ENCODE measurements at places on chromosomes 3 and 15.
A peak's percentile ranks its signal among the peaks of the same experiment; 100 is the strongest.

DNA sequence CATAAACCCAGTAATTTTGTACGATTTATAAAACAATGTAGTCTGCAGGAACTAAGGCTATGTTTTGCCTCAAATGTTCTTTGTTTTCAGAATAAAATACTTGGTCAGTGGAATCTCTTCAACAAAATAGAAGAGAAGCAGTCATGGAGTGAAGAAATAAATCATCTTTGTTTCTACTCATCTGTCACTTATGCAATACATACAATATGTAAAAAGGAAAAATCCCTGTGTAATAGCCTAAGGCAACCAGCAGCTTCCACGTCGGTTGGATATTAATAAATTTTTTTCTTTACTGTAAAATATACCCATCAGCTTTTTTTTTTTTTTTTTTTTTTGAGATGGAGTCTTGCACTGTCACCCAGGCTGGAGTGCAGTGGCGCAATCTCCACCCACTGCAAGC, 5.2 kb upstream of the WDR5B start:
- no peak for DNase-seq

- peak; percentile 25 for DNase-seq
Measured at GRCh38 chr15:68795298-68795848, 25.3 kb downstream of the ANP32A start.

DNA sequence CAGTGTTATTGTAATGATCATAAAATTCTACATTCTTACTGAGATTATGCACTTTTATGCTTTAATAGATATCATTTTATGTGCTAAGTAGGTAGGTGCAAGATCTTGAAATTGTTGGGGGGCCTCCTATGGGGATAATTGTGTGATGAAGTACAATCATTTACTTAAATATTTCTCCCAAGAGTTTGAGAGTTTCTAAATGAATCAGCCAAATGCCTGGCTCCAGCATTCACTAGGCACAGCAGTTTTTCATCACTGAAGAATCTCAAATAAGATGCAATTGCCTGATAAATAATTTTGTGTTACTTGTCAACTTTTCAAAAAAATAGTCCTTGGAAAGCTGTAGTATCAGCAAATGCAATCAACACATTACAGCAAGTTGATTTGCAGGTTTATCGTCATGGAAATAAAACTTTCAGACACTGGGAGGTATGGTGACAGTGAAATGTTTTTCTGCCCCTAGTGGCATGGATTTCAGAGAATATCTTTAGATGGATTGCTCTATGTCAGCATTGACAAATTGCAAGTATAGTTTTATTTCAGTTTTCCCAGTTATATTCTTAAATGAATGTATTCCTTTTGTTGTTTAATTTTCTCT, 167.1 kb downstream of the NEK11 start:
- DNase-seq = no peak

- DNase-seq = no peak
Measured at GRCh38 chr3:61562042-61562720, 810 bp downstream of the PTPRG start.

DNA sequence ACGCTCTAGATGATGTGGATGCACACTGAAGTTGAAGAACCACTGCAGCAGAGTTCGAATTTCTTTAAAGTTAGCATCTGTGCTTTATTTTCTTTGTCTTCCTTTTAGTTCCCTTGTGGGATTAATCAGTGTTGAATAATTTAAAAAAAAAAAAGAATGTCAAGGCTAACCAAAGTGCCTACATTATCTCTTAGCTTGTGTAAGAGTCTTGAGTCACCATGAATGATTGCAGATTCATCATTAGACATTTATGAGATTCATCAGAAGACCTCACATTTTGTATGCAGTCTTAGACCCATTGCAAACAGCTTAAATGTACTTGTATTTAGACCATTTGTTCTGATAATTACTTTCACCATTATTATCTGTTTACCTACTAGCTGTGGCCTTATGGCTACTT, 182.2 kb downstream of the FNDC3B start:
- no peak for DNase-seq

GRCh38 chr3:124964387-124964786, 29.8 kb upstream of the MUC13 start:
- no peak for DNase-seq

DNA sequence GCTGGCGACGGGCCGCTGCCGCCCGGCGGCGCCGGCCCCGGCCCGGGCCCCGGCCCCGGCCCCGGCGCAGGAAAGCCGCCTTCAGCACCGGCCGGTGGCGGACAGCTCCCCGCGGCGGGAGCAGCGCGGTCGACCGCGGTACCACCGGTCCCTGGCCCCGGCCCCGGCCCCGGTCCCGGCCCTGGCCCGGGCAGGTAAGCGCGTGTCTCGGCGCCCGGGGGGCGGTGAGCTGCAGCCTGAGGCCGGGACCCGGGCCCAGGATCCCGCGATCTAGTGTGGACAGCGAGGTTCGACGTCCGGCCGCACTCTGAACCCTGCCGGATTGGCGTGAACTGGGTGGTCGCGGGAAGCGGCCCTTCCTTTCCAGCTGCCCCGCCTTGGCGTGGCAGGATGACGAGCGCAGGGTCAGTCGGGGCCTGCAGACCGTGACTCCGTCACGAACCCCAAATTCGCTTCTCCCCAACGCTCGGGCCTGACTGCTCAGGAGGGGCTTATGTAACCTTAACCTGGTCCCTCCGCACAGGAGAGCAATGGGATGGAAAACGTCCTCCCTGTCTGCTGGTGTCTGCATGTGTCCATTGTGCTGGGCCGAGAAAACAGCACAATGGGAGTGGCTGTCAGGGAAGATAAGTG, 472 bp downstream of the BSN start:
- DNase-seq = no peak

- DNase-seq = no peak
Measured at GRCh38 chr3:150996731-150997130, 24.2 kb upstream of the CLRN1 start.

- no peak for DNase-seq
Measured at GRCh38 chr3:41688595-41689380, 273.1 kb downstream of the ULK4 start.

GRCh38 chr15:70768257-70768883, 5.0 kb upstream of the UACA start:
- no peak for DNase-seq

GRCh38 chr15:49418811-49419210, 4.2 kb upstream of the FGF7 start:
- no peak for DNase-seq

- DNase-seq = no peak
Measured at GRCh38 chr3:147195887-147196286, 210.5 kb downstream of the ZIC4 start.

- DNase-seq = no peak
Measured at GRCh38 chr3:141913150-141913811, 36.8 kb downstream of the ATP1B3 start.

- no peak for DNase-seq
Measured at GRCh38 chr3:43249405-43249804, 36.9 kb upstream of the SNRK start.

All from stimulated activated CD8-positive, alpha-beta memory T cell treated with anti-CD3 and anti-CD28 coated beads, Interleukin-2, amount 100 ng/mL, for 48 hours (primary cell).